ENCODE measurements at places on chromosomes 2 and 18. TPM values are rescaled to one million over a fixed set of nuclear protein-coding genes. Genes with fewer than 3 reads are reported as not detected.

DNA sequence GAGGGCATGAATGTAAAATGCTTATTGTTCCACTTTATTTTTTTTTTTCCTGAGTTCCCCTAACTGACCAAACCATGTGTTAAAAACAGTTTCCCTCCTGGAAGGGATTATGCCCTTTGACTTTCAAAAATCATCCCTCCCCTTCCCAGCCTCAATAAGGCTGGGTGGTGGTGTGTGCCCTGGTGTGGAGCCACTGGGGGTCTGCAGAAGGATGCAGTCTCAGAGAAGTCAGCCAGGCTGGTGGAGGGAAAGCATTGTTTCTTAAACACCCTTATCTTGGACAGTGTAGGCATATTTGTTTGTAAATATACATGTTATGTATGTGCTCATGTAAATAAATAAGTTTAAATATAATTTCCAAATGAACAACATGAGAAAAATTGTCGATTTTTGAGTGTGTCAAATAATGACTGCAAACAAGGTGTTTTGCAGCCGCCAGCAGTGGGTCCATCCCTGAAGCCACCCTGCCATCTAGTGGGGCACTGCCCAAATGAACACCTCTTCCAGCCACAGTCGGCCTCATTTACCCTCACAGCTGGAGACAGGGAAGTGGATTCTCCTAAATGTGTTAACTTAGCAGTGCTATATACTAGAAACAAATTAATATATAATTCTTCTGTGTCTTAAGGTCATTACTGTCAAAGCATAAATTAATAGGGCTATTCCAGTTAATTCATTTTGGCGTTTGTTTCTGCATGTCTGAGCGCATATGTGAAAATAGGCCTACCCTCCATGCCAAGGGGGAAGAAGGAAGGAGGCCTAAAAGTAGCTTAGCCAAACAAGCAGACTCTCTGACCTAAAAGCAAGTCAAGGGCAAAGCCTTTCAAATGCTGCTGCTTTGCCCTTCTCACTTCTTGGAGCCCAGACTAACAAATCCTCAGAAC is 209.6 kb upstream of the PIK3C3 start:
- peak; percentile 74 for DNase-seq

The PAX3 gene
- total RNA-seq = not detected

GRCh38 chr2:234164493-234165413 is 114.3 kb downstream of the SPP2 start:
- no peak for DNase-seq

The BBS5 gene
- total RNA-seq = 1.6 TPM

- no peak for DNase-seq
Measured at GRCh38 chr18:80132180-80132812, 23.2 kb downstream of the ADNP2 start.
